ENCODE measurements at places on chromosomes 11 and 22.

DNA sequence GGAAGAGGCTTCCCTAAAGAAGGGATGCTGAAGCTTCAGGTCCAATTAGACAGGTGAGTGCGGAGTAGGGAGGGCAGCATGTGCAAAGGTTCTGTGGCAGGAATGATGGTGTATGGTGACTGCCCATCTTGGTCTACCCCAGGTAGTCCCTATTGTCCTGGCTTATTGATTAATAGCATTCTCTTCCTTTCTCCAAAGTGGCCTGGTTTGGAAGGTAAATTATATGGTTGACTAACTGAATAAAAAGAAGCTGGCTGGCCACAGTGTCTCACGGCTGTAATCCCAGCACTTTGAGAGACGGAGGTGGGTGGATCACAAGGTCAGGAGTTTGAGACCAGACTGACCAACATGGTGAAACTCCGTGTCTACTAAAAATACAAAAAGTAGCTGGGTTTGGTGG, 230.5 kb downstream of the MIAT start:
- DNase-seq: no peak

DNA sequence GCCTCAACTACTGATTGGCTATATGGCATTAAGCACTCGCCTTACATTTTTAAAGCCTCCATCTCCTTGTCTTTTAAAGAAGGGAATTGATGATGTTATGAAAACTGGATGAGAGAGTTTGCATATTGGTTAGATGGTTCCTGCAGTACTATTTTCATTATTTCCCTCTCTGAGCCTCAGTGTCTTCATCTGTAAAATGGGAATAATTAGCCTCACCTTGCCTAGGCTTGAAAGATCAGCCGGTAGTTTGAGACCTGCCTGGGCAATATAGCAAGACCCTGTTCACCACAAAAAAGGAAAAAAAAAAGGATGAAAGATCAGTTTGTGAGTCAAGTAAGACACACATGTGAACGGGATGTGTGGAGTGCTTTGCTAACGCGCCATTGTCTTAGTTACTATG, 35.0 kb upstream of the SLC35C1 start:
- DNase-seq: no peak

GRCh38 chr11:64268893-64269539, 15.4 kb downstream of the BAD start:
- DNase-seq: peak; percentile 65

- DNase-seq: no peak
Measured at GRCh38 chr11:29984544-29984943, 32.3 kb downstream of the KCNA4 start.

- no peak for DNase-seq
Measured at GRCh38 chr22:17479135-17479534, 84.2 kb upstream of the SLC25A18 start.

GRCh38 chr11:102559839-102560238, 29.3 kb upstream of the MMP7 start:
- DNase-seq: no peak

- DNase-seq: no peak
Measured at GRCh38 chr11:17637901-17638300, 81.5 kb upstream of the MYOD1 start.

- DNase-seq: no peak
Measured at GRCh38 chr11:123799438-123799837, 6.7 kb downstream of the OR6M1 start.
